Hematopoietic multipotent progenitor cell treated with erythropoietin and hydrocortisone succinate and interleukin-3 and kit ligand, for 15 days (in vitro differentiated cells): ENCODE measurements at places on chromosomes 12 and 14.
A peak's percentile ranks its signal among the peaks of the same experiment; 100 is the strongest.

DNA sequence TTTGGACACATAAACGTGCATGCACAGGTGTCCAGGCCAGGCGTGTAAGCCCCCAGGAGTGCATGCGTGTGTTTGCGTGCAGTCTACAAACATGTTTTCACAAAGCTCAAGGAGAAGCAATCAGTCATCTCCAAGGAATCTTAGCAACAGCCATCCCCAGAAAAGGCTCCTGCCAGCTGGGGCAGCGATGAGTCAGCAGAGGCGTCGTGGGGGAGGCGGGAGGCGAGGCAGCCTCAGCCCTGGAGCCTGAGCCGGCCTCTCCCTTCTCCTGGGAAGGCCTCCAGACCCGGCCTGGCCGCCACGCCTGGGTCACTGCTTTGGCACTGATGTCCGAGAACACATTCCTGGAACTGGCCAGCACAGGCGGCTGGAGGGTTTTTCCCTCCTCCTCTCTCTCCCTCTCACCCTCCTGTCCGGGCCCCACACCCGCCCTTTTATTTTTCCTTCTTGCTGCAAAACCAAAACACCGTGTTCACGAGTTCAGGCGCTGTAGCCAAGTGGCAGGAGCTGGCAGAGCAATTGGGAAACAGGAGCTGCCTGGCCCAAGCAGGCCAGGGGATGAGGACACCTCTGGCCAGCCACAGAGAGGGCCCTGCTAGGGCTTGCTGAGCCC lies 92.7 kb downstream of the LRRC74A start:
- peak; percentile 49 for DNase-seq

GRCh38 chr14:24274101-24274543 lies 2.7 kb upstream of the RABGGTA start:
- peak; percentile 51 for DNase-seq

DNA sequence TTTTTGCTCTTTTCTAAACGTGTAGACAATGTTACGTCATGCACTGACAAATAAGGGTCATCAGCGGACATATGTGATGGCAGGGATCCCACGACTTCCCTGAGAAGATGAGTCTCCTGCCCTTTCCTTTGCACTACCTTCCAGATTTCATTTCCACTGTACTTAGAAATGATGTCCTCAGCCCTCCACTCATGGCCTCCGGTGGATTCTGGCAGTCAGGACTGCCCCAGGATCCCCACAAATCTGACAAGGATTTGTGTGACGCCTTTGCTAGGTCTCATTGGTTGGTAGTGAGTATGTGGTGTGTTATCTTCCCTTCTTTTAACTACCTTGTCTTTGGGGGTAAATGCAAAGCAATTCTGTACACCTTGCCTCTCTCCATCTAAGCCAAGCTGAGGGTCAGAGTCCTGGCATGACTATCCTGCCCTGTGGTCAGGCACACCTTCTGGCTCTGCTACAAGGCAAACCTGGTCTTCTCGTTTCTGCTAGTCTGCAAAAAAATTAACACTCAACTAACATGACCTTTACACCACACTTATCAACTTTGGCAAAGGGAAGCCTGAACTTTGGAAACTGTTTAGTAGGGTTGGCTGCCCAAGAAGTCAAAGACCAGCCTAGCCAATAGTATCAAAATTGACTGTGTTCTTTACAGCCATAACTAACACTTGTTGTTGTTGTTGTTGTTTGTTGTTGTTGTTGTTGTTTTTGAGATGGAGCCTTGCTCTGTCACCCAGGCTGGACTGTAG lies 17.3 kb upstream of the DHRS4 start:
- no peak for DNase-seq

DNA sequence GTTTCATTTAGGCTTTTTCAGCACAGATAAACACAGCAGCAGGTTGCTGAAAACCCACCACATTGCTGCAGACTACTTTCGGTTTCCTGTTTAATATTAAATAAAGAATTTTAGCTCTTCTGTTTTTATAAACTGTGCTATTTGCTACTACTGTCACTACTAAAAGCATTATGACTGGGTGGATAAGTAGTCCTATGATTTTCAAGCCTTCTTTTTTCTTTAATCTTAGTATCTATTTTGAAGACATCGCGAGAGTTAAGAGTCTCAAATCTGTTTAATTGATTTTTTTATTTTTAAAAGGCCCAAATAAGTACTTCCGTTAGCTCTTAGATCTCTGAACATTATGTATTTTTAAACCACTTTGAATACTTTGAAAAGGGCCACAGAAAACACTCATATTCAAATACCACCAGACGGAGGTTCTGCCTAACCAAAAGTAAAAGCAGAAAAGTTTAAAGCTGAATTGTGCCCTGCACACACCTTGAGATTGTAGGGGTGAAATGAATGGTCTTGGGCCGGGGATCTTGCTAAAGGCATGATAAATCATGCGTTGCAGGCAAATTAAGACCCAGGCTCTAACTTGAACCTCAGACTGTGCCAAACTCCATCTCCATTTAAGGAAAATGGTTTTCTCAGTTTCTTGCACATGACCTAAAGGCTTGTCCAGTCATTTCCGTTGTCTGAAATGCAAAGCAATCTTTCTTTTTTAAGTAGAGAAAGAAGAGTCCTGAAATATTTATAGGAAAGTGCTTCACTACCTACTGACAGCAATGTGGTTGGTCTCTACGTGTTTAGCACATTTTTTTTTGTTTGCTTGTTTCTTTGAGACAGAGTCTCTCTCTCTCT lies 13.6 kb upstream of the FOXN3 start:
- no peak for DNase-seq

DNA sequence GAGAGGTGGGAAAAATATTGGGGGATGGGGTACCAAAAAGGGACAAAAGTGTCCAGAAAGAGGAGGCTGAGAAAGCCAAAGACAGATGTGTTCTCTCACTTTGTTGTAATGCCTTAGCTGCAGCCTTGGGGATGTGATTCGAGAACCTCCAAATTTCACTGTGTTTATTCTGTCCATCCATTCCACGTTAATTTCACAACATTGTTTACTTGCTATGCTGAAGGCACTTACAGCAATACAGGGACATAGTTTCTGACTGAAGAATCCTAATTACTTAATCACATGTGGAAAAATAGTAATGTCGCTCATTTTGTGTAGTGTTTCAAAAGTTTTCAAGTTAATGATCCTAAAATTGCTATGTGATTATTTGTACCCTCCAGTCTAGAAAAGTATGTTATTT lies 146.2 kb upstream of the SLC38A2 start:
- DNase-seq: no peak

DNA sequence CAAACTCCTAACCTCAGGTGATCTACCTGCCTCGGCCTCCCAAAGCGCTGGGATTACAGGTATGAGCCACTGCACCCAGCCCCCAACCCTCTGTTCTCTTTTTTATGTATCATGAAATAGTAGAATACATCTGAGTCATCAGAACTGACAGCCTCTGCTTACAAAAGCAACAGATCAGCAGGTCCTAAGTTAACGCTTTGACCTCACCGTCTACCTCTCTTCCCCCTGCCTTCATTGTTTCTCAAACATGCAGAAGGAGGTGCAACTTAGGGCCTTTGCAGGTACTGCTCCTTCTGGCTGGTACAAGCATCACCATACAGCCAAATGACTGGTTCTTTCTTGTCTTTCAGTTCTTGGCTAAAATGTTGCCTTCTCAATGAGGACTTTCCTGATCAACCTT lies 249.2 kb downstream of the PAWR start:
- no peak for DNase-seq

- DNase-seq: no peak
Measured at GRCh38 chr14:102262929-102263462, 42.0 kb downstream of the MOK start.

DNA sequence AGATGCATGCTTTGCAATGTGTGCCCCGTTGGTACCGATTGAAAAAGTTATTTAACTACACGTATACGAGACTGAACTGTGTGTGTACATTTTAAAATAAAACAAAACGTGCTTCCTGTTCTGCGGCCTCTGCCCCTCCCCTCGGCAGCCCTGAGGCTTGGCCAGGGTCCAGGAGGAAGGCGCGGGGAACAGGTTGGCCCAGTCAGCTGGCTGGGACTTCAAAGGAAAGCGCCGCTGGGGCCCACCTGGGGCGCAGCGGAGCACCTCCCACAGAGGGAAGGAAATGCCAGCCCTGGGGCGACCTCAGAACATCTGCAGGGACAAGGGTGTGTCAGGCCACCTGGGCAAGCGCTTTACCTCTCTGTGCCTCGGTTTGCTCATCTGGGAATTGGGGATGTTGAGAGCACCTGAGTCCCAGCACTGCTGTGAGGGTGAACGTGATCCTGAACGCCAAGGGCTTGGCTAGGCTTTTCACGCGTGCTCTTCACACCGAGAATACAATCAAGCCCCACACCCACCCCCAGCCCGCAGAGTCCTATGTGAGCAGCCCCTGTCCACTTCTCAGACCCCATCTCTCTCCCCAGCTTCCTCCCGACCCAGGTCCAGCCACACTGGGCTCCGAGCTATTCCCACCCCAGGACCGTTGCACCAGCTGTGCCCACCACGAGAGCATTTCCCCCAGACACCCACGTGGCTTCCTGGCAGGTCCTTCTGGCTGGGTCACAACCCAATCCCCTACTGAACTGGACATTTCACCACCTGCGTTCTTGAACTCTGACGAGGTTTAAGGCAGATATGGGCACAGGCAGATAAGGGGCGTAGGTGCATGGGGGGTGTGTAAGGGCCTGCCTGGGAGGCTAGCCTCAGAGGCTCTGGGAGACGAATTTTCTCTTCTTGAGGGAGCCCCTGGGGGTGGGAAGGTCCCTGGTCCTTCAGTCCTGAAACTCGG lies 41.9 kb upstream of the NCOR2 start:
- peak; percentile 39 for DNase-seq

DNA sequence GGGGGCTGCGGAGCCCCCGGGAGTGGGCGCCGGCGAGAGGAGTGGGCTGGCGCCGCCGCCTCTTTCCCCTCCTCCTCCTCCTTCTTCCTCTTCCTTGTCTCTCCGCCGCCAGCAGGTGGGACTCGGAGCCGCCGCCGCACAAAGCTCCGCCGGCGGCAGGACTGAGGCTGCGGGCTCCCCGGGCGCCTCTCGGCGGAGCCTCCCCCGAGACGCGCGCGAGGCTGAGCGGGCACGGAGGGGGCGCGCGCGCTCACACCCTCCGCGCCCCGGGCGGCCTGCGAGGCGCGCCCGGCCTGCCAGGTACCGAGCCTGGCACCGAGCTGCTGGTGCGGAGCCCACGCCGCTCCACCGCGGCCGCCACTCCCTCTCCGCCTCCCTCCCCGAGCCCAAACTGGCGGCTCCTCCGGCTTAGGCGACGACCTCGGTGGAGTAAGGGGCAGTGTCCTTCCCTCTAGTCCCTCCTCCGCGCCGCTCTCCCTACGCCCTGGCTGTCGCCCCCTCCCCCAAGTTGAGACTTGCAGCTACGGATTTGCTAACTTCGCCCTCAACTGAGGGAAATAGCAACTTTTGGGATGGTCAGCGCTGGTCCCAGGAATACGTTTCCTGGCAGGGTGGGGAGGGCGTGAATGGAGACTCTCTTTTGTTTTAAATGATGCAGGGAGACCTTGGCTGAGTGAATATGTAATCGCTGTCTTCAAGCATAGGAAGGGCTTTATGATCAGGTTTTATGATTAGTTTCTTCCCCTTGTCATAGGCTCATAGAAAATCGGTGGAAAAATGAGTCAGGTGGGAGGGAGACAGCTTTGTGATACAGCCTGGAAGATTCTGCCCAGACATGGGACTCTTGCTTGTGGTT lies 199.5 kb upstream of the CAND1 start:
- DNase-seq: no peak

- DNase-seq: no peak
Measured at GRCh38 chr14:56413721-56414120, 165.9 kb upstream of the TMEM260 start.

DNA sequence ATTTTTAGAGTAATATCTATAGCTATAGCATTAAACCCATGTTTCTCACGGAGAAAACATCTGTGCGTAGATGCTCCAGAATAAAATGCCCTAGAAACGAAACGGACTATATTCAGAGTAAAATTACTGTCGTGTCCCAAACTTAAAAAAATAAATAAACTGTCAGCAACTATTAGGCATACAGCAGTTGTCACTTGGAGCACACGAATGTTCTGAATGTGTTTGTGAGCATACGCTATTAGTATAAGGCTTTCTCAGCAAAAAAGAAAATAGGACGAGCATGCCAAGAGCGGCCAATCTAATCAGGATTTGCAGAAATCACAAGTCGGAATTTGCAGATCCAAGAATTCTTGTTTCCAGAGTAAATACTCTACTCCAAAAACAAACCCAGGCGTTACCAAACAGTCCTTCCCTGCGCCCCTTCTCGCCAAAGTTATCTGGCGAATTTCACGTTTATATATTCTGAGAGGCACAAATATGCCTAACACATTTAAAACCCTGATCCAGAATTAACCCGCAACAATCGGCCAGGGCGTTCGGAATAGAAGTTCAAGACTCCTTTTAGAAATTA lies 836 bp downstream of the PTPN21 start:
- no peak for DNase-seq

- DNase-seq: no peak
Measured at GRCh38 chr14:55881577-55882241, 236.5 kb upstream of the PELI2 start.

- DNase-seq: no peak
Measured at GRCh38 chr12:131101006-131101405, 147.3 kb downstream of the ADGRD1 start.

- DNase-seq: no peak
Measured at GRCh38 chr12:52672321-52672933, 7.8 kb downstream of the KRT1 start.

- no peak for DNase-seq
Measured at GRCh38 chr14:79732911-79733655, 478.2 kb downstream of the DIO2 start.

DNA sequence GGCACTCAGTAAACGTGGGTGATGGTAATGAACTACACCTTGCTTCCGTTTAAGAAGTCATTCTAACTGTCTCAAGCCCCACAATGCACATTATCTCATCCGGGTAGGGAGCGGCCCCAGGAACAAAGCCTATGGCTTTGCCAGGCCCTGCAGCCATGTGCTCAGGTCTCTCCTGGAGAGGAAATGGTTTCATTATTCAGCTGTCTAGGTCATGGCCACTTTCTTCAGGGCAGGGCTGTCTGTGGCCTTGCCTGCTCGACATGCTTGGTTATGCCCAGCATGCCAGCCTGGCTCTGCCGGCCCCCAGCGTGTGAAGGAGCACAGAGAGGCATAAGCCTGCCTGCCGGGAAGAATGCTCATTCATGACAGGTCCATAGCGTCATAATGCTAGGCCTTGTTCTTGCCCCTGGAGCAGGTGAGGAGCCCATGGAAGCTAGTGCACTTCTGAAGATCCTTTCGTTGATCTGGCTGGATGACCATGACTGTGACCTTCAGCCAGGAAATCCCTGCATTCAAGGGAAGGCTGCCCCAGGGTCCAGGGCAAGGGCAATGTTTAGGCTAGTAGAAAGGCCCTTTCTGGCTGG lies 26.3 kb upstream of the FOS start:
- DNase-seq: no peak
